ENCODE measurements at places on chromosomes 3 and 15.

DNA sequence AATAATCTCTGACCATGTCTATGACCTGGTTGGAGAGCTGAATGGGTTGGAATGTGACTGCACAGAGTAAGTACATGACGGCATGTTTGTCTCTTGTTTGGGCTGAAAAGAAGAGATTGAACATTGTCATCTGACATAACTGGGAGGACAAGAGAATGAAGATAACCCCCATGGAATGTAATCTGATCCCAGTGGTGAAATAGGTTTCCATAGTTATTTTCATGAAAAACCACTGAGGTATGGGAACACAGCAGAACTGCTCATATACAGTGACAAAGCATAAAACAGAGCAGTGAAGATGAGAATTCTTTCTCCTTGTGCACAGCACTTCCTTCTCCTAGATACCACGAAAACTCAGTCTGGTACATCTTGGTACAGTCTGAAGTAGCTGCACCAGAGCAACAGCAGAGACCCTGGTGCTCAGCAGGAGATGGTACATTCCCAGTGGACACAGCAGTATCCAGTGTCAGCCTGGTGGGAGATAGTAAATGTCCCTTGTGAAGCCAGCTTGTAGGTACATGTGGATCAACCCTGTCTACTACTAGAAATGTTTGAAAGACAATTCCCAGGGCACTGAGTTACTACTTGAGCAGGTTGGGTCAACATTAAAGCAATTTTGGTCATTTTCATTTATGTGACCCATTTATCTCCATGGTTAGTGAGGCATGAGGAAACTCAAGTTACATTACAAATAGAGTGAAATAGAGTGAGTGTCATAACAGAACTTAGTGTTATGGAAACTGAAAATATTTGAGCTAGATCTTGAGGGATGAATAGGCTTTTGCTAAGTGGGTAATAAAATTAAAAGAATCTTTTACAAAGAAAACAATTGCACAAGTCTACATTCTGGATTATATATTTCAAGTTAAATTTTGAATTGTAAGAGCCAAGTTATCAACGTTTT is 178.3 kb downstream of the SUCNR1 start:
- no peak for DNase-seq

DNA sequence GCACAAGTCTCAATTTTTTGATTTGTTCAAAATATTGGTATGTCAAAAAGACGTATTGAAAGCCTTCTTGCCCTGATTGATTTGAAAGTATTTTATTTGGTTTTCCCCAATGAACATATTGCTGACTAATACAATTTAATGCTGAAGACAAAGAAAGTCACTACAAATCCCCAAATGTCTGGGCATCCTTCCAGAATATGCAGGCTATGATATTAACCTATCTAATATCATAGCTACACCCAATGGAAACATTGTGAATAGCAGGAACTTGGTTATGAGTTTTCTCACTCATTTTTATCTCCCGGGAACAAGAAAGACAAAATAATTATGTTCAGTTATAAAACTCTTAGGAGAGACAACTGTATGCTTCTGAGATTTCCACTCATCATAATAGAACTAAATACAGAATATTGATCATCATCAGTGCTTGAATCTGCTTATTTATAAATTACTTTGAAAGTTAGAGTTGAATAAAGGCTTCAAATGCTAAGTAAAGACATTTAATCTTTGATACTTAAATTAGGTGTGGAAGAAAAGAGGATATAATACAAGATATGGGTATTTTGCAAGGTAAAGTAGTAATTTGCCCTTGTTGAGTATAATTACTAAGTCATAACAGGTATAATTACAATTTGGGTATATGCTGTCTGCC is 483.9 kb downstream of the RBMS3 start:
- DNase-seq = peak; percentile 76

DNA sequence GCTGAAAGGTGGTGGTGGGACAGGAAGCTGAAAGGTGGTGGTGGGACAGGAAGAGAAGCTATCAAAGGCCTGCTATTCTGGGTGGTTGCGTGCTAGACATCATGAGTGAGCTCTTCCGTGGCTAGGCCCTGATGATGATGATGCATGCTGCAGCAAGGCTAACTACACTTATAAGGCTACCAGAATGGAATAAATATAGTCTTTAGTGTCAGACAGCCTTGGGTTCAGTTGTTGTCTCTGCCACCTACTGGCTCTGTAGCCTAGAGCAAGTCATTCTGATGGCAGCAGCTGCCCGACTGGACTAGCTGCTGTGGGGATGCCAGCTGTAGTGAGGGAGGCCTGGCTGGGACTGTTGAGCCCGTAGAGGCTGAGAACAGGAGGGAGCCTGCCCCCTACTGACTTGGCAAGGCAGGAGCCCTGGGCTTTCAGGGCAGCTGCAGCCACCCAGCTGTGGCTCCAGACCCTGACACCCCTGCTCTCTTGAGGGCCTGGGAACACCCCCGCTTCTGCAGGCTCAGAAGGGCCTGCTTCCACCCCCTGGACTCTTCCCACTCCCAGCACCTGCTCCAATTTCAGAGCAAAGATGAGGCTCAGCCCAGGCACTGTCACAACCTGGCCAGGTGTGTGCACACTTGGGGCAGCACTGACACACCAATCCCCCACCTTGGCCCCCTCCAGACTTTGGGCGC is 21.4 kb upstream of the ZBED2 start:
- DNase-seq = no peak

DNA sequence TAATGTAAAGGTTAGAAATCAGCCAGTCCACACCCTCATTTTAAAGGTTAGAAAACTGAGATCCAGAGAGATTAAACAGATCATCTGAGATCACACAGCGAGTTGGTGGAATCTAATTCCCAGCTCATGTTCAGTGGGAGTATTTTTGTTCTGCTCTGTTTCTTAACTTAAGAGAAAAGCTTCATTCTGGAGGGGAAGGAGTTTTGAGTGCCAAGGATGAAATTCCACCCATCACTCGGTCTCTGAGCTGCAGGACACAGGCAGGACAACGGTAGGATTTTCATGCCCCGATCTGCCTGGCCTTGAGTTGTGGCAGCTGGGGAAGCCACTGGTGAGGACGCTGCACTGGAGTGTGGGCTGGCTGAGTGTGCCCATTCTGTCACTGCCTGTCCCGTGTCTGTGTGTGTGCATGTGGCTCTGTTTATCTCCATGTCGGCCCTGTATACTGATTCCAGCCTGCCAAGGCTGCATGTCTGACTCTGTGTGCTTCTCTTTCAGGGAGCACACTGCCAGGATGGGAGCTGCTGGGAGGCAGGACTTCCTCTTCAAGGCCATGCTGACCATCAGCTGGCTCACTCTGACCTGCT is 94.3 kb downstream of the CEMIP start:
- DNase-seq = no peak

DNA sequence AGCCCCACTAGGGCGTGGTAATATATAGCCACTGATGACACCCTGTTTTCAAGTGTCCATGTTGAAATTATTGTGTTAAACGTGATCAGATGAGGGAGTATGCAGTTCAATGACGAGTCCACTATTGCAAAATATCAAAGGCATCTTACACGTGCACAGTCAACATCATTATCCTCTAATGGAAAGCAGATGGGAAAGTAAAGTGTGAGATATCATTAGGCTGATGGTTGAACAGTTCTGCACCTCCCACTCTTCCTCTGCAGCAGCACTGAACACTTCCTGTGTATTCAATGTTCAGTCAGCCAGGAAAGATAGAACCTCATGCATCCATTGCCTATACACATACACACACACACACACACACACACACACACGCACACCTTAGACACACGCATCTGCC is 431.8 kb upstream of the CCDC54 start:
- no peak for DNase-seq

DNA sequence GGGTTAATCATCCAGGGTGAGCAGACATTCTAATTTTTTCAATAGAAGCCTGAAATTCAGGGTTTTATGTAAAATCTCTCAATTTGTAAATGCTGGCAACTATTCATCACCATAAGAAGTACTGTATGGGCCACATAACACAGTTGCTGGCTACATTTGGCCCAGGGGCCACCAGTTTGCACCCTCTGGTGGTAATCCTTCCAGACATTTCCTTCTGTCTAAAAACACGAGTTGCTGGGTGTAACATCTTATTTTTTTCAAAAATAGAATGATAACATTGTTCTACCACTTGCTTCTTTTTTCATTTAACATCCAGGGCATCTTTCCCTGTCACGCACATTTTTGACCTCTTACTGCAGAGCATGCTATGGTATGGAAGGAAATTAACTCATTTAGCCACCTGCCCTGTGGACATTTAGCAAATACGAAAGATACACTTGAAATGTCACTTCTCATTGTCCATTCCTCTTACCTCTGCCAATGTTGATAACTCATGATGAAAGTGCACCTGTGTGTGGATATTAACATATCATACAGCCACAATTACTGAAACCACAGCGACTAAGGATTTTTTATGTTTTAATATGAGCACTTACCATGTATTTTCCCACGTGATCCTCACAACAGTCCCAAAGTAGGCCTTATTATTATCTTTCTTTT is 117.5 kb upstream of the ARHGEF3 start:
- DNase-seq = no peak

- DNase-seq = no peak
These were observed 52.1 kb upstream of the IQSEC1 start for GRCh38 chr3:13125092-13126015.

DNA sequence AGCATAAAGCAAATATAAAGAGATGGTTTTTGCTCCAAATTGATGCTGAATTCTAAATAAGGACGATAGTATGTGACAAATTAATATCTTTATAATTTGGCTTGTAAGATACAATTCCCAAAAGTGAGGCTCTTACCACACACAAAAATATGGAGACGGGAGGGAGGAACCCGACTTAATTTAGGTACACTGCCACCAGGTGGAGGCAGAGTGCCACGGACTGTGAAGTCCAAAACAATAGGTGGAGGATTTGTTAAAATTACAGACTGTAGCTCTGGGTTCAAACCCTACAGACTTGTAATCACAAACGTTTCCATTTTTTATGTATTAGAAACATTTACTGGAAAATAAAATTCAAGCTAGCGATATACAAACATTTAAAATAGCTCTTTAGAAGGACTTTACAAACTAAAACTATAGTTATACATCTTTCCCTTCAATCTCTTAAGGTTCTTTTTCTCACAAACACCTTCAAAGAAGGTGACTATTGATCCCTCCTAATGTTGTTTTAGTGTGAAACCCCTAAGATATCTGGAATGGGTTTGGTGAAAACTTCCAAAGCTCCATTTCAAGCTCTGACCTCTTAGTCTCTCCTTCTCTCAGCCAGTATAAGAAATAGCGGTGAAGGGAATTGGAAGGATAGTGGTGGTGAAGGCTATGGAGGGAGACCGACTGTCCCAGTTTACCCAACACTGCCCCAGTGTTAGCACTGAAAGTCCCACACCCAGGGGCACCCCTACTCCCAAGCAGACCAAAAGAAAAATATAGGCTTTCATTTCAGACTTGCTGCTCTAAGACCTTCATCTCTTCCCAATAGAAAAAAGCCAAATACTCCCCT is 89.7 kb downstream of the AQP9 start:
- DNase-seq = peak; percentile 63

DNA sequence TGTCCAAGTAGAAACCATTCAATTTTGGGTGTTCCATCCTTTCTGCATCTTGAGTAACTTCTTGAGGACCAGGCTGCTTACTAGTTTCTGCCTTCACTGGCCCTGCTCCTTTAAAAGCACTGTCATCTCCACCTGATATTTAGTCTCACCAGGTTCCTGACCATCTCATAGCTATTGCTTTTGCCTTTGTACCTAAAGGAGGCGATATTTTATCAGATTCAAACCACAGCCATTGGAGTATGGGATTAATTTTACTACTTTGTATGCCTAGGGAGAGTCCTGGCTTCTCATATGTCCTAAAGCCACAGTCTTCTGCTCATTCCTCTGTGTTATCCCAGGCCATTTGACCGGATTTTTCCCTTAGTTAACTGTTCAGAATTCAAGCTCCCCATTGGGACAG is 51.8 kb upstream of the RFX7 start:
- DNase-seq = peak; percentile 28

DNA sequence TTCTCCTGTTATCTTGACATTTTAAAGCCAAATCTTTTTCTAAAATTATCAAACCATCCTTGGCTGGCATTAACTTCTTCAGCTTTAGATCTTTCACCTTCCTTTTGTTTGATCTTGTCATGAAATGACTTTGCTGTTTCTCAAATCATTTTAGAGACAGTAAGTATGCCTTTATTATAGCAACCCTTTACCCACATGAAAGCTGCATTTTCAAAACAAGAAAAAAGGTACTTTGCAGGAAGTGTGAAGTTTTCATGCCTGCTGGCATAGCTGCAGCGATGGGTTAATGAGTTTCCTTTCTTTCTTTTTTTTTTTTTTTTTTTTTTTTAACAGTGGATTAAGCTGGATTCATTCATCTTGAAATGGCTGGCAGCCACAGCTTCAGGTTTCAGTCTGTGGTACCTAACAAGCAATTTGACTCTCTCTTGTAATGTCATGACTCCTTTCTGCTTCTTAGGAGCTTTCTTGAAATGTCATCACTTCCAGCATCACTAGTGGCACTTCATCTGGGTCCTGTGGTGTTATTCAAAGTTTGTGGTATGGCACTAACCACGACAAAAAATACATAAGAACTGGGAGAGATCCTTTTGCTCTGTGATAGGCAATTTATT is 18.8 kb downstream of the SLC25A26 start:
- no peak for DNase-seq

DNA sequence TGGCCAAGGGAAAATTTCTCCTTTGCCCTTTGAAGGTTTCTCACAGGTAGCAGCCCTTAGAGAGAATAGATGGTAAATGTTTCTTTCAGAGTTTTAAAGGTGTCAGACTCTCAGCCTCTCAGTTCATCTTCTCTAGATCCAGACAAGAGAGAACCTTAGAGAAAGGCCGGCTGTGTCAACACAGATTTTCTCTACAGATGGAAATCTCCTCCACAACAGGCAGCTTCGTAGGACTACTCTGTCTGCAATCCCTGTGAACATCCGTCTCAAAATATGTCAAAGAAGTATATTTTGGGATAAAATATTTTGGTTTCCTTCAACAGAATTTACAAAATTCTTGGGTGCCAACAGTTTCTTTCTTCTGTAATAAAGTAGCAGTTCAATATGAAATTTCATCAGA is 282.1 kb upstream of the POU1F1 start:
- no peak for DNase-seq

GRCh38 chr3:32495609-32496008 is 7.0 kb downstream of the CMTM6 start:
- DNase-seq = peak; percentile 89

- no peak for DNase-seq
These were observed 3.3 kb upstream of the CA12 start for GRCh38 chr15:63384906-63385305.

- no peak for DNase-seq
These were observed 58.8 kb downstream of the TNIK start for GRCh38 chr3:171401432-171401831.

- DNase-seq = no peak
These were observed 2.7 kb upstream of the PCCB start for GRCh38 chr3:136247436-136247835.

Measured in foreskin keratinocyte (primary cell).